Central memory CD8-positive, alpha-beta T cell (primary cell): ENCODE measurements at places on chromosomes 13 and 19.

DNA sequence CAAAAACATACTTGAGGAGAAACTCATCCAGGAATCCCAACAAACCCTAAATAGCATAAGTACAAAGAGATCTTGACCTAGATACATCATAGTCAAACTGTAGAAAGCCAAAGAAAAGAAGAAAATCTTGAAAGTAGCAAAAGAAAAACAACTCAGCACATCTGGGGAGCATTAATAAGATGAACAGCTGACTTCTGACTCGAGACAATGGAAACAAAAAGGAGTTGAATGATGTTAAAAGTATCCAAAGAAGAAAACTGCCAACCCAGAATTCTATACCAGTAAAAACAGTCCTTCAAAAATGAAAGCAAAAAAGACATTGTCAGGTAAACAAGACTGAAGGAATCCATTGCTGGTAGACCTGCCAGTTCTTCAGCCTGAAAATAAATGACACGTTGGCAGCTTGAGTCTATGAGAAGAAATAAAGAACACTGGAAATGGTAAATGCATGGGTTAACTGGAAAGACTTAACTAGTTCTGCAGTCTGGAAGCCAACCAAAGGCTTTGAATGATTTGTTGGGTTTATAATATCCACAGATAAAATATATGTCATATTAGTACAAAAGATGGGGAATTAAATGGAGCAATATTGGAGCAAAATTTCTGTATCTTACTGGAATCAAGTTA is 46.8 kb downstream of the TSSK6 start:
- no peak for DNase-seq

GRCh38 chr19:5048727-5049553 is 80.0 kb downstream of the KDM4B start:
- no peak for DNase-seq

GRCh38 chr19:17725422-17726078 is 6.3 kb downstream of the MAP1S start:
- no peak for DNase-seq

GRCh38 chr13:91358387-91358782 is 10.9 kb downstream of the MIR17HG start:
- no peak for DNase-seq

DNA sequence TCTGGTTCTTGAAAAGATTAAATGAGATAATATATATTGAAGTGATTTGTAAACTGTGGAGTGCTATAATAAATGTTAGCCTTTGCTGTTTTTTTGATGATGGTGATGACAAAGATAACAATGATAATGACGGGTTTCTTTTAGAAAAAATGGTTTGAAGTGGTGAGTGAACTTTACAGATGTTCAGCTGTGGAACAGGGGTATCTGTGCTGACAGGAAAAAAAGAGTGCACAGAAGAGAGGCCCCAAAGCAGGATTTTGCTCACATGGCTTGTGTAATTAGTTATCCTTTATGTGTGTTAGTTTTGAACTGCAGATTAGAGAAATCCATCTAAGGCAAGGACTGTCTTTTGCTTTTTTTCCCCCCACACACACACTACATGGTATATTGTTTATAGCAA is 119.2 kb downstream of the CYSLTR2 start:
- no peak for DNase-seq

DNA sequence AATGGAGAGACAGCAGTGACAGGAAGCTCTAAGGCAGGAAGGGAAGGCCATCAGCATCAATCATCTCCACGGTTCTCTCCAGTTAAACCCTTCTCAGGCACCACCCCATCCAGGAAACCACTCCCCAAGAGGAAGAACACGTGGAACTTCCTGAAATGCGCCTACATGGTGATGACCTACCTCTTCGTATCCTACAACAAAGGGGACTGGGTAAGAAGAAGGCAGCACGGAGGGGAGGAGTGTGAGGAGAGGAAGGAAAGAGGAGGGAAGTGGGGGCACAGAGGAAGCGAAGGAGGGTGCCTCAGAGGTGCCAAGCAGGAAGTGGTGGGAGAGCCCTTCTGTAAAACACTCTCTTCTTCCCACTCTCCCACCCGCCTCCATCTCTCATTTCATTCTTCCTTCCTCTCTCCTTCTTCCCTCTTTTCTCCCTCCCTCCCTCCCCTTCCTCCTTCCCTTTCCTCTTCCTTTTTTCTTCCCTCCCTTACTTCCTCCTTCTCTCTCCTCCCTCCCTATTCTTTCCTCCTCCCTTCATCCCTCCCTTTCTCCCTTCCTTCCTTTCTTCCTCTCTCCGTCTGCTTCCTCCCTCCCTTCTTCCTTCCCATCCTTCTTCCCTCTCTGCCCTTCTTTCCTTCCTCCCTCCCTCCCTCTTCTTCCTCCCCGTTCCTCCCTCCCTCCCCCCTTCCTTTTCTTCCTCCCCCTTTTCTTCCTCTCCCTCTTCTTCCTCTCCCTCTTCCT is 12.6 kb downstream of the ZSCAN5A start:
- DNase-seq = no peak

- no peak for DNase-seq
Observed at GRCh38 chr19:43784241-43784980, 3.6 kb upstream of the KCNN4 start.

GRCh38 chr13:22040810-22041364 is 370.0 kb downstream of the FGF9 start:
- no peak for DNase-seq

DNA sequence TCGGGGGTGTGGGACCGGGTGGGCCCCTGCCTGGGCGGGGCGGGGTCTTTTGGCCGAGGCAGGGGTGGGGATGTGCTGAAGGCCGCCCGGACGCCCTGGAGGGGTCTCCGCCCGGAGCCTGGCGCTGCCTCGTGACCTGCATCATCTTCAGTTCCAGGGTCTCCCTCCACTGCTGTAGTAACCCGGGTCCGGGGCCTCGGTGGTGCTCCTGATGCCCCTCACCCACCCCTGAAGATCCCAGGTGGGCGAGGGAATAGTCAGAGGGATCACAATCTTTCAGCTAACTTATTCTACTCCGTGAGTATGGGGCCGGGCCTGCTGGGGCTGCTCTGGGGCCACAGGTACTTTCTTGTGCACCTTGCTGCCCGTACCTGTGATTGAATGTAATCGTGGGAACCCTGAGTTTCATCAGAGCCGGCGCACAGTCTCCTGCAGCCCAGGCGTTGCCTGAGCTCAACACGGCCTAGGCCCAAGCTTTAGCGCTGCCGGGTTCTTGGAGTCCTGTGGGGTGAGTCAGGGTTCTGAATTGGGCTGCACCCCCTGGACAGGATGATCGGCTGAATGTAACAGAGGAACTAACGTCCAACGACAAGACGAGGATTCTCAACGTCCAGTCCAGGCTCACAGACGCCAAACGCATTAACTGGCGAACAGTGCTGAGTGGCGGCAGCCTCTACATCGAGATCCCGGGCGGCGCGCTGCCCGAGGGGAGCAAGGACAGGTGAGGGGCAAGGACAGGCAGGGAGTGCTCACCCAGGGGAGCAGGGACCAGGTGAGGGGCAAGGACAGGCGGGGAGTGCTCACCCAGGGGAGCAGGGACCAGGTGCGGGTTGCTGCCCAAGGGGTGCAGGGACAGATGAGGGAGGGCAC is 10.5 kb downstream of the PEAK3 start:
- DNase-seq = no peak

GRCh38 chr13:110380359-110381028 is 73.4 kb downstream of the COL4A2 start:
- DNase-seq = no peak

DNA sequence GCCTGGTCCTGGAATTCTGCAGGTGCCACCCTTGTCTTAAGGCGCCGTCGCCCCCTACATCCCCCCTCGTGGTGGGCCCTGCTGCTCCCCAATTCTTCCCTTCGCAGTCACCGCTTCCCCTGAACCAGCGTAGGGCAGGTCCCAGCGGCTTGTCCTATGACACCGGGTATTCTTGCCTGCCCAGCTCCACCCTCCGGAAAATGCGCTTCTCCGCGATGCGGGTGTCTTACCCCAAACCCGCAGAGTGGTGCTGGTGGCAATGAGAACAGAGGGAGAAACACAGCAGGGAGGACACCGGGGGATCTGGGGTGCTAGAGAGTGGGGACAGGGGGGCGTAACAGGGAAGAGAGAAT is 9.0 kb downstream of the ZNF808 start:
- DNase-seq = peak; percentile 11

GRCh38 chr13:21138561-21138960 is 37.8 kb downstream of the SKA3 start:
- DNase-seq = no peak

DNA sequence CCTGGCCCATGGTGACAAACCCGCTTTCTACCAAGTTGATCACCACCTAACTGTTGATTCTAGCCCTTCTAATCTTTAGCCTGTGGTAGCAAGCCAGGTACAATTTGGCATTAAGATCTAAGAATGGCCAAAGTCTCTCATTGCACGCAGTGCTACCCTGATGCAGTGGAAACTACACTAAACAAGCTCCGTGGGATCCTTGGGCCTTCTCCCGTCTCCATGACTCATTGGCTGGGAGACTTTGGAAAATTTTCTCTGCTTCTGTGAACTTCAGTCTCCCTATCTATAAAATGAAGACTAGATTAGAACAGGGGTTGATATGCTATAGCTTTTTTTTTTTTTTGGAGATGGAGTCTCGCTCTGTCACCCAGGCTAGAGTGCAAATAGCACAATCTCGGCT is 223.0 kb downstream of the TSHZ3 start:
- DNase-seq = no peak

DNA sequence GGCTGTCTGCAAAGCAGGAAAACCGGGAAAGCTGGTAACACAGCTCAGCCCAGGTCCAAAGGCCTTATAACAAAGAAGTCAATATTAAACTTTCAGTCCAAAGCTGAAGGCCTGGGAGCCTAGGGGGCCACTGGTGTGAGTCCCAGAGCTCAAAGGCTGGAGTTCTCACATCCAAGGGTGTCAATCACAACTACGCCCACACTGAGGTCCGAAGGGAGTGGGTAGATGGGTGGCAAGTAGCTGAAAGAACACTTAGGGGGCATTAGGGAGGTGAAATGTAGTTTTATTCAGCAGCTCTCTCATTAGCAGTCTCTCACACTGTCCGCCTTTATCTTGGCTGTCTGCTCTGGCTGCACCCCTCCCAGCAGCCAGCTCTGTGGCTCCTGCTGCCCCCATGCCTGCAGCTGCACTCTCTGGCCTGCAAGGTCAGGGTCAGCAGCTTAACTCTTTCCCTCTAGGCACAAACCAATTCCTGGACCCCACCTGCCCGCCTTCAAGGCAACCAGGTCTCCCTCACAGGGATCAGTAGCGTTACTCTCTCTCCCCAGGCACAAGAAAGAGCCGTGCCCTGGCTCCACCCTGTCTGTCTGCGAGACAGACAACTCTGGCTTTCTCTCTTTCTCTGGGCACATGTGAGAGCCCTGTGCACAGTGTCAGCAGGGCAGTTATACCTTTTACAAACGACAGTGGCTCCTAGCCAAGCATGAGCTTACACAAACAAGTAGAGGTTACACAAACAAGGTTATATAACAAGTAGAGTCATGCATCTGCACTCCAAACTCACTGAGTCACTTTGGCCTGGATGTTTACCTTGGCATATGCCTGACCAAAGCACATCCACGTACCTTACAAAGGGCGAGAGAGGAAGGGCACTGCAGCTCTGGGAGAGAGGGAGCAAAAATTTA is 249.4 kb upstream of the PCDH20 start:
- no peak for DNase-seq

- DNase-seq = no peak
Observed at GRCh38 chr13:74870865-74871264, 611.1 kb downstream of the TBC1D4 start.

DNA sequence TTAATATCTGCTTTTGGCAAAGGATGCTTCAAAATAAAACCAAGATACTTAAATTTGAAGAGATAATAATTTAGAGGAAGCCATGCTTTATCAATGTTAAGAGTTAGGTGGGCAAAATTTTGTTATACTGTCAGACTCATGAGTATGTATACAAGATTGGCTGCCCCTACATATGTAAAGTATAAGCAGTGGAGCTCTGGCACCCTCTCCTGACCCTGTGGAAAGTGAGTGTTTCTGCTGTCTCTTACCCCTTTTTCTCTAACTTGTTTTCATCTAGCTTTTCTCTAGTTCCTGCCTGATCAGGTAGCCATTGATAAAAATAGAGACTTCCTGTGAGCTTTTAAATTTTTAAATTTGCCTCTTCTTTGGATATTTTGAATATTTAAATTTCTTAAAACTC is 710.9 kb upstream of the SPRY2 start:
- DNase-seq = no peak

GRCh38 chr19:38319421-38320258 is at the start of gene KCNK6:
TSS of gene KCNK6 (plus strand) at chr19:38319845. CDS start at chr19:38319951, 106 bp downstream.
- DNase-seq = no peak

DNA sequence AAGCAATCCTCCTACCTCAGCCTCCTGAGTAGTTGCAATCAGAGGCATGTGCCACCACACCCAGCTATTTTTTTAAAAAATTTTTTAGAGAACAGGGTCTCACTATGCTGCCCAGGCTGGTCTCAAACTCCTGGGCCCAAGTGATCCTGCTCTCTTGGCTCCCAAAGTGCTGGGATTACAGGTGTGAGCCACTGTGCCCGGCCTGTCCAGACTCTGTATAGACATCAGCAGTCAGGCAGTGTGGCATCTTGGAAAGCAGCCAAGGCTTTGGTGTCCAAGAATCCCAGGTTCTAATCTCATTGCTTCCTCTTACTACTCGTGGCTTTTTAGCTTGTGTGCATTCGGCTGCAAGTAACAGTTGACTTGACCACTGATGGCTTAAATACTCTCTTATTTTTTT is 43.4 kb downstream of the BICRA start:
- no peak for DNase-seq
